ENCODE measurements at places on chromosomes 6 and 20.

DNA sequence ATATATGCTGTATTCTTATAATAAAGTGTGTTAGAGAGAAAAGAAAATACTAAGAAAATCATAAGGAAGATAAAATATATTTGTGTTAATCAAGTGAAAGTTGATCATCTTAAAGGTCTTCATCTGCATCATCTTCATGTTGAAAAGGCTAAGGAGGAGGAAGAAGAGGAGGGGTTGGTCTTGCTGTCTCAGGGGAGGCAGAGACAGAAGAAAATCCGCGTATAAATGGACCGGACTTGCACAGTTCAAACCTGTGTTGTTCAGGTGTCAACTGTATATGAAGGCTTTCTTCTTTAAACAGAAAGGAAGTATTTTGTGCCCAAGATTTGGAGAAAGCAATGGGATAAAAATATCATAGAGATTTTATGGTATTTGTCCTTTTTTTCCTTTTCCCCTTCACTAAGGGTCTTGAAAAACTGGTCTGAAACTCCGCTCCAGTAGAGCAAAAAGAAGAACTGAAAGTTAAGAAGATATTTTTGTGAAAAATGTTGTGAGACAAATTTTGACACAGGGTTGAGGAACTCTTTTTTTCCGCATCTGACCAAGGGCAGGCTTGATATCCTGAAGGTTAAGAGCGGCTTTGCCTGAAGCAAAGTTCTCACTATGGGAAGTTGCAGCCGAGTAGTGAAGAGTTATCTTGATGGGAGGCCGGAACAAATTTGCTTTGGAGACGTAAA lies 350.7 kb downstream of the LAMA2 start:
- DNase-seq: no peak

DNA sequence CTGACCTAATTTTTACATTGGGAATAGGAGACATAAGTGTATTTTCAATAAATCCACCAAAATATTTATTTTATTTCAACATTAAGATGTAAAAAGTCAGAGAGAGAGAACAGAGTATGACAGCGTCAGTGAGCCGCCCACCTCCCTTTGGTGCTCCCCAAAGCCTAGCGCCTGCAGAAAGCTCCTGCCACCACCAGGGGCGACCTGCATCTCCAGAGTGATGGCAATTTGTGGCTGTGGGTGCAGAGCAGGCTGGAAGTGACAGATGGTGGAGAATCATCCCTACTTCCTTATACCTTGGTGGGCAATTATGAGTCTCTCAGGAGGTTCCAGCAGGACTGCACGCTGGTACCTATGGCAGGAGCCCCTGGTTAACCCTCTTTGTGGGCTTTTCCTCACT lies 87.3 kb downstream of the PTPRT start:
- DNase-seq: peak; percentile 48

- no peak for DNase-seq
Observed at GRCh38 chr6:12944001-12944400, 227.4 kb downstream of the PHACTR1 start.

GRCh38 chr6:144277605-144278227 lies 7.4 kb upstream of the UTRN start:
- DNase-seq: no peak

DNA sequence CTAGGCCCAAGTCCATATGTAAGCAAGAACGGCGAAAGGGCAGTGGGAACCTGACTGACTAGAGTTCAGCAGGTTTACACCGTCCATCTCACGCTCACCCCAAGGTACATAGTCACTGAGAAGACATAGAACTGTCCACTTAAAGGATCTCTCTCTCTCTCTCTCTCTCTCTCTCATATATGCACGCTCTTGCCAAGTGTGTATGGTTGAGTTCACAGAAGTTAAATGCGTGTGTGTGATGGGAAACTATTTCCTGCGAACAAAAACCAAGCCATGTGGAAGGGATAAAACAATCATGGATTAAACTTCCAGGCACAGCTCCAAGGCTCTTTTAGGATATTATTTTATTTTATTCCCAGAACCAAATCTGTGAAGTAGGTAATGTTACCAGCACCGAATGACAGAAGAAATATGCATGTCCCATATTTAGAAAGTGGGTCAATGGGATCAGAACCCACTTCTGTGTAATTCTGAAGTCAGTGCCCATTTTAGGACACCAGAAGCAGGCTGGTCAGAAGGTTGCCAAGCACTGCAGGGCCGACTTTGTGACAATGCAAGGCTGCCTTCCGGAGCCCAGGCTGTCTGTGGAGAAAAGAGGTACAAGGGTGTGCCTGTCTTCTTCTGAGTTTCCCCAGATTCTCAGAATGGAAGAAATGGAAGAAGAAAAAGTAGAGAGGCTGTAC lies 49.2 kb upstream of the MAP7 start:
- no peak for DNase-seq

GRCh38 chr6:125375821-125376220 lies 74.1 kb upstream of the HDDC2 start:
- DNase-seq: no peak

GRCh38 chr6:80319196-80319595 lies 212.7 kb downstream of the BCKDHB start:
- DNase-seq: no peak

- no peak for DNase-seq
Observed at GRCh38 chr20:17892189-17892938, 76.2 kb downstream of the SNX5 start.

DNA sequence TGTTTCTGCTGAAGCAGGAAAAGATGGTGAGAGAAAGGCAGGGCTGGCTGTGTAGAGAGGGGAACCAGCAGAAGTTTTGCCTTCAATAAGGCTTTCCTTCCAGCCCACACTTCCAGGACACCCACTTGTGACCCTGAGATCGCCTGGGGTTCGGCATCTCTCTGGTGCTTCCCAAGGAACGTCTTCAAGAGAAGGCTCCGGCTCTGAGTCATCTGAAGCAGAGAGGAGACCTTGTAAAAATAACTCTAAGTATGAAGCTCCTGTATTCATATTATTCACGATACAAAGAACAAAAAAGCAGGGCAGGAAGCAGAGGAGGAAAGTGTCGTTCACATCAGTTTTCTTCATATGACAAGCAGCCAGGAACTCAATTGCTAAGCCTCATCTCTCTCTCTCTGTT lies 95.4 kb upstream of the MRPS10 start:
- no peak for DNase-seq

DNA sequence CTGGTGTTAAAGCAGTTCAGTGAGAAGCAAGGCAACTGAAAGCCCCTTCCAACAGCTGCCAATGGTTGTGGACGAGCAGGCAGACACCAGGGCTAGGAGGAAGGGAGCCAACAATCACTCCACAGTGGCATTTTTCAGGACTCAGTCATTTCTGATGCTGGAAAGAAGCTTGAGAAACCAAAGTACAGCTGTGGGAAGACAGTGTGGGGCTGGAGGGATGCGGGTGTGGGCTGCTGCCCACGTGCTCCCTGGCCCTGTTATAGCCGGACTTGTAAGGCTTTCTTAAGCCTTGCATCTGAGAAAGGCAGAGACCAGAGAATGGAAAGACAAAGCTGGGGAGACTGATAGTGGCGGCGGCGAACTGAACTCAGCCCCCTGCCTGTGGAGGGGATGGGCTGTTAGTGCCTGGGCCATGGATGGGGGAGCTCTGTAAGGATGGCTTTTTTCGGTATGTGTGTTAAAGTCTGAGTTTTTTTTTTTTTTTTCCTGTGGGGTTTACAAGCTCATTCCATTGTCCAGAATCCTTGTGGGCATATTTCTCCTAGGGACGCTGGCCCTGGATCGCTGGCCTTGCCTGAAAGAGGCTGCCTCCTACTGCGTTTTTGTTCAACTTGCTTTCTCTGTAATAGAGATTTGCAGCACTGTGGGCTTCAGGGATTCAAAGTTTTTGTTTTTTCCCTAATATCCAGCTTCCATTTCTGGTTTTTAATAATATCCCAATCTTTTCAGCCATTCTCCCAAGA lies 91.7 kb downstream of the GJA10 start:
- no peak for DNase-seq

- DNase-seq: no peak
Observed at GRCh38 chr6:84003131-84003530, 30.4 kb upstream of the MRAP2 start.

- DNase-seq: no peak
Observed at GRCh38 chr20:38840894-38841470, 35.5 kb downstream of the PPP1R16B start.

GRCh38 chr6:30156262-30156599 lies 4.8 kb downstream of the TRIM10 start:
- DNase-seq: no peak

DNA sequence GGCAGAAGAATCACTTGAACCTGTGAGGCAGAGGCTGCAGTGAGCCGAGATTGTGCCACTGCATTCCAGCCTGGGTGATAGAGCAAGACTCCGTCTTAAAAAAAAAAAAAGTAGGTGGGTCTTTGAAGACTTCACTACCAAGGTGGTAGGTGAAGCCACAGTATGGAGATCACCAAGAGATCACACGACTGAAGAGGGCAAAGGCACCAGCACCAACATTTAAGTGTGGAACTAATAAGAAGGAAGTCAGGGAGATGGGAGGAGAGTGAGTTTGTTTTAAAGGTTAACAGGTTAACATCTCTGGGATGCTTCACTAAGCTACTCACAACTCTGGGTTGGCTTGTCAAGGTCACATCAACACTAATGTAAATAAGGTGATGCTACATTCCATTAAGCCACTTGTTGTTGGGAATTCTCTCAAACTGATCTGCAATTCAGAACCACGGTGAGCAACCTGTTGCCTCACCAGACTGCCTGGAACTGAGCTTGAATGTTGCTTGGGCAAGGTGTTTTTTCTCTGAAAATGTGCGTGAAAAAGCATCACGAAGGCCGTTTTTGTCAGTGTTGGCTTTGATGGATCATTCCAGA lies 48.7 kb downstream of the KCTD20 start:
- DNase-seq: no peak

- DNase-seq: no peak
Observed at GRCh38 chr6:152166497-152166896, 359.0 kb downstream of the ESR1 start.

DNA sequence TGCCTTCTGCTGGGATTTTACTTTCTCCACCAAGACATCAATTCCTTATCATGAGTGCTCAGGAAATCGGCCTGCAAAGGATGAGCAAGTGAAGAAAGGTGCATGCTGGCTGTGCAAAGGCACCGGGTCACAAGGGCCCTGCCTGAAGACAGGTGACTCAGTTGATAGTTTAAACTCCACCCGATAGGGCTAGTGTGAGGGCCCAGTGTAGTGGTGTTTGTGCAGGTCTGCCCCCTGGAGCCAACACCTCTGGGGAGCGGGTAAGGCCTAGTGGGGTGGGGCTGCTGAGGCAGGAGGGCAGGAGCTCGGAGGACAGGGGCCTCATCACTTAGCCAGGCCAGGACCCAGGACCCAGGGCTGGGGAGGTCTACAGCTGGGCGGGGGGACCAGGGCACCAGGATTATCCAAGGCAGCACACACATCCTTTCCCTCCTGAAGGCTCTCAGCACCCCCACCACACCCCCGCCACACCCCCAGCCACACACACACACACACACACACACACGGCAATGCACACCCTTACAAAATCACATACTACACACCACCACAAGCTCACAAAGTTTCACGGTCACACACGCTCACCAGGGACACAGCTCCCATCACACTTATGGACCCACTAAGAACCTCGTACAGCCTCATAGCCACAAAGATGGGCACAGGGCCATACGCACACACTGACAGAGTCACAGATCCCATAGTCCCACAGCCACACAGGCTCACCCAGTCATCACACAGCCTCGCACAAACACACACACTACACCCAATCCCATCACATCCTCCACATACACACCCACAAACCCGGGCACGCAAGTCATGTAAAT lies 75.4 kb downstream of the GRM4 start:
- DNase-seq: no peak

DNA sequence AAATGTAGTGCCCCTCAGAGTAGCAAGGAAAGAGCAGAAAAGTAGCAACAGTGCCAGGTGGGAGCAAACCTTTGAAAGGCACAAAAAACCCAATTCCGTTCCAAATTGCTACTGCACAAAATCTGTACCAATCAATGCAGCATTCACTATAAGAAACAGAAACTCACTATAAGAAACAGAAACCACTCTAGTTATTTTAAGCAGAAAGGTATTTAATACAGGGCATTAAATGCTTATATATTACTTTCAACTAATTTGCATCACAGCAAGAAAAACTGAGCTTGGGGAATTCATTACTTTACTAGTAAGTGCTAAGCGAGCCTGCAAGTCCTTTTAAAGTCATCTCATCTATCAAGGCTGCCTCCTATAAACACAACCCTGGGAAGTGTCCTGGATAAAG lies 116.5 kb upstream of the OLIG3 start:
- DNase-seq: no peak

GRCh38 chr20:20856306-20856705 lies 143.9 kb upstream of the RALGAPA2 start:
- no peak for DNase-seq

GRCh38 chr20:49687595-49688567 lies 25.8 kb downstream of the B4GALT5 start:
- no peak for DNase-seq

GRCh38 chr6:30163918-30164654 lies 740 bp downstream of the TRIM15 start:
- DNase-seq: no peak

DNA sequence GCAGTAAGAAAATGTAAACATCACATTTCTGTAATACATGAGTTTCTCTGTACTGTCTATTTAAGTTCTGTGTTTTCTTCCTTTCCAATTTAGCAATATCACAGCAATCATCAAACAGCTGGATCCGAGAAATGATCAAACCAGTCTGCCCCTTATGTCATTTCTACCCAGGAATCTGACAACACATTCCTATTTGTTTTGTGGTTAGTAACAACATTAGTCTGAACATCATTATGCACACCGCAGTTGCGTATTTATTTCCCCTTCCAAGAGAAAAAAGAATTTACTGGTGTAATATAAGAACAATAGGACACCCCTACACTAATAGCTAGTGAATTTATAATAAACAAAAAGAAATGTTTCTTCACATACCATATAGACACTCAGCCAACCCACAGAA lies 179.5 kb downstream of the BTBD9 start:
- DNase-seq: no peak

- DNase-seq: no peak
Observed at GRCh38 chr6:152474354-152474753, 162.8 kb downstream of the SYNE1 start.

- peak; percentile 35 for DNase-seq
Observed at GRCh38 chr20:38209736-38210405, 44.8 kb upstream of the TGM2 start.

- no peak for DNase-seq
Observed at GRCh38 chr6:121216928-121217327, 117.4 kb downstream of the TBC1D32 start.

DNA sequence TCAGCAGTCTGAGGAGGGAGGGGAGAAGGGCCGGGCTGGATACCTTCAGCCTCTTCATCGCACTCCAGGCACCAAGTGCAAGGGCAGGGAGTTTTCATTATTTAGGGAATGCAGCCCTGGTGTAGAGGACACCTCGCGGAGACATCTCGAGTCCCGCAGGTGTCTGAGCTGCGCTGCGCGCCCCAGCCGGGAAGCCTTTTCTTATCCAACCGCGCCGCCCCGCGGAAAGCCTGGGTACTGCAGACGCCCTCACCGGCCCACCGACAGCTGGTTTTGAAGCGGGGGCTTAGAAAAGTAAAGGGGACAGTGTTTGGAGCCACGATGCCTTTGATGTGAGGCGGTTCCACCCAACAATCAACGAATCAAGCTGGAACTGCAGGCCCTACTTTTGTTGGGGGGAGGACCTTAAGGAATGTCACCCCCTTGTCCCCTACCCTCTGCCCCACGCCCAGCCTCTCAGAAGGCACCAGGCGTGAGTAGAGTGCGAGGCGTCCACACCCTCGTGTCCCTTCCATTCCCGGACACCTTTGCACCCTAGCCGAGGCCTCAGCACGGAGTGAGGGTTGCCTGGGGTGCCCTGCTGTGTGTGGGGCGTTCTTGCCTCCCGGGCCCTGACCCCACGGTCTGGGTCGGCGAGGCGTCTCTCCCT lies 8.6 kb downstream of the NKX2-2 start:
- peak; percentile 89 for DNase-seq

Data from Caco-2 (cell line).